ENCODE measurements at places on chromosomes 11 and 22. TPM values are rescaled to one million over a fixed set of nuclear protein-coding genes. Genes with fewer than 3 reads are reported as not detected.

- peak overlapping the region; percentile 75 for H3K27ac ChIP-seq
- H3K4me1 ChIP-seq, result peaks cover 24% of the 10 kb centered on the region
- no peaks in the 10 kb centered on the region for H3K36me3 ChIP-seq
- no peaks in the 10 kb centered on the region for H3K27me3 ChIP-seq
- H3K4me3 ChIP-seq, result no peak overlapping the region
These were observed 141.6 kb downstream of the TRPC6 start for GRCh38 chr11:101442171-101442570.

DNA sequence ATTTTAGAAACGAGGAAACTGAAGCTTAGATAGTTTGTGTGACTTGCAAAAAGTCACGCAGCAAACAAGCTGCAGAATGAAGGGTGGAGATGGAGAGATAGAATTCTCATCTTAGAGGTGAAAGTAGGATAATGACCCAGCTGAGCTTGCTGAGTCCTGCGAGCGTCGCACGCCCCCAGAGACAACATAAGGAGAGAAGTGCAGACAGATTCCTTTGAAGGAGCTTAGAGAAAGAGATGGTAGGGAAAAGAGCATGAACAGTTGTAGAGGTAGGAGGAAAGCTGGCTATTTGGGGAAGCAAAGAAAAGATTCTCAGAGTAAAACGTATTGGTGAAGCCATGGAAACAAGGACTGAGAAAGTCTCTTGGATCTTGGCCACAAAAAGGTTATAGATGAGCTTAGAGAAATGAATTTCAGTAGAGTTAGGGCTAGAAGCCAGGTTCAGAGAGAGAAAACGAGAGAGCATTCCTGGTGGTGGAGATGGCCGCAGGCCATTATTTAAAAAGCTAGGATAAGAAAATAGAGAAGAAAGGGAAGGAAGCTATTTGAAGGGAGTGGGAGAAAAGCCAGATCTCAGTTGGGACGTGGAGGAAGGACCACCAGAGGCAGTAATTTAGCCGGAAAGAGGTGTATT is 44.8 kb downstream of the FAM83F start:
- no peak overlapping the region for H3K27ac ChIP-seq
- H3K4me3 ChIP-seq, result no peak overlapping the region
- H3K27me3 ChIP-seq, result peaks cover 28% of the 10 kb centered on the region
- peaks cover 51% of the 10 kb centered on the region for H3K4me1 ChIP-seq
- H3K36me3 ChIP-seq, result no peaks in the 10 kb centered on the region

DNA sequence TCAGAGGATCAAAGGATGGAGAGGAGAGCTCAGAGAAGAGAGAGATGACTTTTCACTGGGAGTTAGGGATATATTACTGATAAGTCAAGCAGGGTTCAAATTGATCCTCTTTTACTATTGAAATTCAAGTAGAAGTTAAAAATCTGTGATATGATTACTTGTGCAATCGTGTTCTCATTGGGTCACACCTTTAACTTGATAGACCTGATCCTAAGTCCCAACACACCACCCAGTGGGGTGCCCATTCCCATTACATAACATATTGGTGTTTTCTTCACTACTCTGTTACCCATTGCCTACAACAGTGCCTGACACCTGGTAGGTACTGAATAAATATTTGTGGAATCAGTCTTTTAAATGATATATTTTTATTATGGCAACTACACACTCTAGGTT is 66.4 kb upstream of the PICALM start:
- no peaks in the 10 kb centered on the region for H3K36me3 ChIP-seq
- no peaks in the 10 kb centered on the region for H3K27me3 ChIP-seq
- no peak overlapping the region for H3K4me3 ChIP-seq
- no peak for DNase-seq

Gene TSPAN18
- 24.0 TPM for total RNA-seq

Gene DTX4
- total RNA-seq, result 8.3 TPM

Gene POU2AF3
- 0.35 TPM for total RNA-seq

DNA sequence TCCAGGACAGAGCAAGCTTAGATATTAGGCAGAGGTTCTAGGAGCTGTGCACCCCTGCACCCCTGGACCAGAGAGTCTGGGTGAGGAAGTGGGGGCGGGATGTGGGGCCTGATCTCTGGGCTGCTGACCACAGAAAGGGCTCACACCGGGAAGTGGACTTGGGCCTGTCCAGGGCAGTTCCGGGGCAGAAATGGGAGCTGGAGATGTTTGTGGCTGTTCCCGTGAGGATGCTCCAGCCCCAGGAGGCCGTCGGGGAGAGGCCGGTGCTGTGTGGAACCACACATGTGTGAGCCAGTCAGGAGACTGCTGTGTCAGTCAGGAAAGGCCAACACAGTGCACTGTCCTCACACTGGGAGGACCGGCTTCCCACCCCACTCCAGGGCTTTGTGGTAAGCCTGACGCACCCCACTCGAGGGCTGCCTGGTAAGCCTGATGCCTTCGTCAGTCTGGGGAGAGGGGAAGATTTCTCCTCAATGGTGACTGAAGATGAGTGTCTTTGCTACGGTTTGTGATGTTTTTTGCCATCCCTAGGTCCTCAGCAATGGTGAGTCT is 741.0 kb downstream of the BRD1 start:
- DNase-seq, result peak; percentile 63
- no peaks in the 10 kb centered on the region for H3K4me1 ChIP-seq
- no peak overlapping the region for H3K4me3 ChIP-seq

Gene OR8D2
- total RNA-seq, result not detected

GRCh38 chr11:120819437-120820365 is 204.2 kb upstream of the TBCEL start:
- H3K27me3 ChIP-seq, result no peaks in the 10 kb centered on the region
- no peaks in the 10 kb centered on the region for H3K36me3 ChIP-seq
- H3K4me1 ChIP-seq, result no peaks in the 10 kb centered on the region
- DNase-seq, result peak; percentile 45

DNA sequence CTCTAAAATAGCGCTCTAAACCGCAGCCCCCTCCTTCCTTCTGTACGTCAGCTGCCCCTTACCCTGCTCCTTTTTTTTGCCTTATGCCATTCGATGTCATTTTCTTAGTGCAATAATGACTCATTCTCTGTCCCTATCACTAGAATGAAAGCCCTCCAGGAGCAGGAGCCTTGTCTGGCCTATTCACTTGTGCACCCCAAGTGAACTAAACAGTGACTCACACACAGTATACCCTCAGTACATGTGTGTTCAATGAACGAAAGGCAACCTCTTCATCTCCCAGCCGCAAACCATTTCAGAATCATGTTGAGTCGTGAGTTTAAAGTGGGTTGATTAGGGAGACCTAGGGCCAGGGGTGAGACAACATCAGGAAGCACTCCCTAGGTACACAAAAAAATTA is 50.7 kb upstream of the SPATA19 start:
- no peak for DNase-seq
- no peak overlapping the region for H3K27ac ChIP-seq
- no peaks in the 10 kb centered on the region for H3K4me1 ChIP-seq

GRCh38 chr11:132062541-132062940 is 692.1 kb downstream of the NTM start:
- H3K27ac ChIP-seq, result no peak overlapping the region
- DNase-seq, result no peak
- no peak overlapping the region for H3K4me3 ChIP-seq
- no peaks in the 10 kb centered on the region for H3K27me3 ChIP-seq
- no peaks in the 10 kb centered on the region for H3K4me1 ChIP-seq

Gene GAB4
- total RNA-seq, result not detected

DNA sequence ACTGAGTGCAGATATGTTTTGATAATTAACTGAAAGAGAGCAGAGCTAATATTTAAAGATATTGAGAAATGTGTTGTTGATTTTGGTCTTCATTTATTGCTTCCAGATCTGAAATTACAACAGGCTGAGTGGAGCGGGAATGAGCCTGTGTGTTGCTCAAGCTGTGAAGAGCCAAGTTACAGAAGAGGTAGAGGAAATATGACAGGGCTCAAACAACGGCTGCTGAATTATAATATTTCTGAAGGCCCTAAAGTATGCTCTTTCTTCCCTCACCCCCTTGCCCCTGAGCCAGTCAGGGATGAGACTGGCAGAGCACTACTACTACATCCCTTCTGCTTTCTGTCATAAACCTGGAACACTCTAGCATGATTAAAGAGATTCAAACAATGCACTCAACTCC is 115.6 kb downstream of the FANCF start:
- H3K4me3 ChIP-seq, result no peak overlapping the region
- H3K36me3 ChIP-seq, result no peaks in the 10 kb centered on the region
- no peaks in the 10 kb centered on the region for H3K27me3 ChIP-seq
- no peaks in the 10 kb centered on the region for H3K4me1 ChIP-seq

Data from spleen (tissue), 13 donors.